Fibroblast of the aortic adventitia (primary cell): ENCODE measurements at places on chromosomes 2 and 18. TPM values are rescaled to one million over a fixed set of nuclear protein-coding genes. Genes with fewer than 3 reads are reported as not detected.
A peak's percentile ranks its signal among the peaks of the same experiment; 100 is the strongest.

ACVR1C gene
- total RNA-seq, result 0.63 and 1.2 TPM in 2 replicates

LOXL3 gene
- 11.9 and 18.5 TPM in 2 replicates for total RNA-seq

EIPR1 gene
- total RNA-seq, result 23.3 and 36.1 TPM in 2 replicates

PRPF40A gene
- 113 and 198 TPM in 2 replicates for total RNA-seq

RIT2 gene
- not detected in 2 replicates for total RNA-seq

POTEI gene
- total RNA-seq, result not detected in 2 replicates

NETO1 gene
- not detected in 2 replicates for total RNA-seq

VWA3B gene
- not detected in 2 replicates for total RNA-seq

SRD5A2 gene
- total RNA-seq, result 0.09 TPM in 1 of 2 replicates, not detected in the other

PKDCC gene
- 19.7 and 57.8 TPM in 2 replicates for total RNA-seq

RNU2-63P gene
- total RNA-seq, result not detected in 2 replicates

NEU2 gene
- not detected in 2 replicates for total RNA-seq

GRCh38 chr18:22550366-22550765 lies 132.7 kb upstream of the CTAGE1 start:
- DNase-seq, result no peak

- DNase-seq, result no peak
Measured at GRCh38 chr2:134183679-134184078, 70.2 kb upstream of the MGAT5 start.

- DNase-seq, result no peak
Measured at GRCh38 chr2:241797441-241798080, 11.4 kb upstream of the NEU4 start.

GRCh38 chr2:145273840-145274239 lies 753.9 kb upstream of the ZEB2 start:
- no peak for DNase-seq

- no peak for DNase-seq
Measured at GRCh38 chr2:20211860-20212458, 13.0 kb downstream of the SDC1 start.

- peak; percentile 14 for DNase-seq
Measured at GRCh38 chr2:27152796-27153464, 4.1 kb downstream of the TCF23 start.

DNA sequence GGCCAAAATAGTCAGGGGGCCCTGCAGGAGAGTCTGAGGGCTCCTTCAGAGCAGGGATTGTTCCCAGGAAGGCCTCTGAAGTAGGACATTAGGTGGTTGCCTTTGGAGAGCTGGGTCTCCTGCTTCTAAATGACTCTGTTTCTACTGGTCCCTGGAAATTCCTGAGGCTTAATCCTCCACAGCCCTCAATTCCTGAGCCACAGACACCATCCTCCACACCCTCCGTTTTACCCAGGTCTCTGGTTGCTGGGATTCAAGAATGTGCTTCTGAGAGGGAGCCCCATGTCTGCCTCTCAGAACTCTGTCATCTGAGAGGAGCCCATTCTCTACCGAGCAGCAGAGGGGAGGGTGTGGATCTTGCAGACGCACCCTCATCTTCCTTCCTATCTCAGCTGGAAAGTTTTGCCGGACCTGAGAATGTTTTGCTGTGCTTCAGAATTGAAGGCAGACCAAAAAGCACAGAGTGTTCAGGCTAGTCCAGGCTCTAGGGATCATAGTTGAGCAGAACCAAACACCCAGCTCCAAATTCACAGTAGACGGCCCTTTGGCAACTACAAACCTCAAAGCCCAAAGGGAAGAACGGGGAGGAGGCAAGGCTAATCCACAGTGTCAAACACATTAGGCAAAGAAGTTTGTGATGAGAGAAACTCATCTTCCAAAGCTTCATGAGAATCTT lies 8.1 kb downstream of the VIT start:
- DNase-seq, result no peak

- DNase-seq, result no peak
Measured at GRCh38 chr2:231667496-231667895, 40.8 kb upstream of the PTMA start.

DNA sequence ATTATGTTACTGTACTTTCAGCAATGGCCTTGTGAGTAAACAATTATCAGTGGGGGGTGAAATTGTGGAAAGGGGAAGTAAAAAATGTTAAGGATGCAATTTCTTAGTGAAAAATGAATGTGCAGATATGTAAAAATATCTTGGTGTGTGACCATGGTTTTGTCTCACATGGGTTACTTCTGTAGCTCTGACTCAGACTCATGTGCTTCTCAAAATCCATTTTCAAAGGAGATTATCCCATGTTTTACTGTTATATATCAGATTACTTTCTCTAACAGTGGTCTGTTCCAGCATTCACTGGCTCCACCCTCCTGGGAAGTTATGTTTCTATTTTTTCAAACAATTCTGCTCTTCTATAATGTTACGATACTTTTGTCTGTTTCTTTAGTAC lies 298.2 kb upstream of the COL3A1 start:
- DNase-seq, result peak; percentile 90

- DNase-seq, result no peak
Measured at GRCh38 chr2:15745350-15745749, 153.7 kb downstream of the DDX1 start.

DNA sequence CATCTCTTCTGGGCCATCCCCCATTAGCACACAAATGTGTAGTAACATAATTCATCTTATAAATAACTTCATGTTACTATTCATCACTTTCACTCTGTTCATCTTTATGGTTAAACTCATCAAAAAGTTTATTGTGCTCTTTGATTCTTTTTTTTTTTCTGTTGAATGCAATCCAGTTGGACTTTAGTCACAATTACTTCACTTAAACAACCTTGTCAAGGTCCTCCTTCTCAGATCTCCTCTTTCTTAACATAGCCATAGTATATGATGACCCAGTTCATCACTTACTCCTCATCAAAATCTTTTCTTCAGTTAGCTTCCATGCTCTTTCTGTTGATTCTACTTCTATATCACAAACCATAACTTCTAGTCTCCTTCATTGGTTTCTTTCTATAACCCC lies 80.2 kb upstream of the ZC3H15 start:
- no peak for DNase-seq

DNA sequence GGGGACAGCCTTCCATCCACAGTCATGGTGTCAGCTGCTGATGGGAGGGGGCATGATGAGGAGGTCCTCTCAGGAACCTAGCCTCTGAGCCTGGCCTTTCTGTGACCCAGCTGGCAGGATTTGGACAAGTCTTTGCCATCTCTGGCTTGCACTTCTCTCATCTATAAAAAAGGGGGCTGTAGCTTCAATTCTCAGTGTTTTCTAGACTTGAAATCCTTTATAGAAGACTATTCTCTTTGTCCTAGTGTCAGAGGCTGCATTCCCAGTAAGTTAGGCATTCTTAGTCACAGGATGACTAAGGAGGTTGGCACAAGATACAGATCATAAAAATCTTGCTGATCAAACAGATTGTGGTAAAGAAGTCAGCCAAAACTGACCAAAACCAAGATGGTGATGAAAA lies 958.5 kb downstream of the CNTNAP5 start:
- peak; percentile 13 for DNase-seq

DNA sequence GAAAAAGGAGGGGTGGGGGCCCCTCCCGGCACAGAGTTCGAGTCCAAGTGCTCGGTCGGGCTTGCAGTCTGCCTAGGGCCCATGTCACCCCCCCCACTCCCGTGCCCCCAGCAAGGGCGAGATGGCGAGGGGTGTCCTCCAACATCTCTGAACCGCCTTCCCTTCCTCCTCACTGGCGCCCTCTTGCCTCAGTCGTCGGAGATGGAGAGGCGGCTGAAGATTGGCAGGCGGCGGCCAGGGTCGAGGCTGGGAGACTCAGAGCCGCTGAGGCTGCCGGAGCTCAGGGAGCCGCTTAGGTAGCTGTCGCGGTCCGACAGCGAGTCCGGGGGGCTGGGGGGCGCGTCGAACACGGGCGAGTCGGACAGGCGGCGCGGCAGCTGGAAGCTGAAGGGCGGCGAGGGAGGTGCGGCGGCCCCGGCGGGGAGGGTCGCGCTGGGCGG lies 2.3 kb downstream of the ZFP36L2 start:
- peak; percentile 75 for DNase-seq

GRCh38 chr18:58456625-58457024 lies 172.3 kb downstream of the ALPK2 start:
- DNase-seq, result no peak
